ENCODE measurements at places on chromosomes 7 and 10.

DNA sequence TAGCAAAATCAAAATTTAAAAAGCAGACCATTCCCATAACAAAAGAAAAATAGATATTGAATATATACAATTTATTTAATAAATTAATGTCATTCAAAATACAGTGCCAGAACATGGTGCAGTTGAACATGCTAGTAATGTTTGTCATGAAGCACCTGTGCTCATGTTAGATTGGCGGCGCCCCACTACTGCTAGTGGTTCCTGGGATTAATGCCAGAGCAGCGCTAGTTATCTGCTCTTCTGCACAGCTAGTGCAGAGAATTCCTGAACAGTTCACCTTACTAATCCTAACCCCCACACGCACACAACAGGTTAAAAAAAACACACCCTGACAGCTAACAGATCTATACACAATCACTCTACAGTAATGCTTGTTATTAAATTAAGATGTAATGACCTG lies 23.4 kb downstream of the KBTBD2 start:
- DNase-seq: no peak

DNA sequence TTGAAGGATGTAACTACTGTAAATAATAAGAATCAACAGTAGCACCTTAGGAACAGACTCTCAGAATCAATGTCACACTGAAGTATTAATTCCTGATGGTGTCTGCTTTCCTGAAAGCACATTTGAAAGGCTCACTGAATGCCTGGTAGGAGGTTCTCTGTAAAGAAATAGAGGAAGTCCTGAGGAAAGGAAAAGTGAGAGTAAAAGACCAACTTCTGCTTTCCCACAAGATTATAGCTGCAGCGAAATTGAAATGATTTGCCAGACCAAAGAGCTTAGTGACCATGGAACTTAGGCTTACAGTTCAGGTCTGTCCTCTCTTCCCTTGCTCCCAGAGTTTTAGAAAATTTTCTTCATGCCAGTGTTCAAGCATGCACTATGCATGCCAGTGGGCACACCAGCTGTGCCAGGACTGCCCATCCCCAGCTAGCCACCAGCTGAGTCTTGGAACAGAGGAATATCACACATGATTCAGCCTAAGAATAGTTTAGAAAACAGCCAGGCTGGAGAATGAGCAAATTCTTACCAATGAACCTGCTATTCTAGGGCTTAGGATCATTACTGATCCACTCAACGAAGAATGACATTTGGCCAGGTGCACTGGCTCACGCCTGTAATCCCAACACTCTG lies 123.2 kb downstream of the HERPUD2 start:
- DNase-seq: no peak

GRCh38 chr7:129160161-129160905 lies 15.8 kb downstream of the TSPAN33 start:
- no peak for DNase-seq

DNA sequence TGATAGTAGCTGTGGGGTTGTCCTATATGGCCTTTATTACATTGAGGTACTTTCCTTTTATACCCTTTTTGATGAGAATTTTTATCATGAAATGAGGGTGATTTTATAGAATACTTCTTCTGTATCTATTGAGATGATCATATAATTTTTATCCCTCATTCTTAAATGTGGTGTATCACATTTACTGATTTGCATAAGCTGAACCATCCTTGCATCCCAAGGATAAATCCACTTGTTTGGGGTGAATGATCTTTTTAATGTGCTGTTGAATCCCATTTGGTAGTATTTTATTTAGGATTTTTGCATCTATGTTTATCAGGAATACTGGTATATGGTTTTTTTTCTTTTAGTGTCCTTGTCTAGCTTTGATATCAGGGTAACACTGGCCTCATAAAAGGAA lies 84.5 kb upstream of the IL6 start:
- no peak for DNase-seq

DNA sequence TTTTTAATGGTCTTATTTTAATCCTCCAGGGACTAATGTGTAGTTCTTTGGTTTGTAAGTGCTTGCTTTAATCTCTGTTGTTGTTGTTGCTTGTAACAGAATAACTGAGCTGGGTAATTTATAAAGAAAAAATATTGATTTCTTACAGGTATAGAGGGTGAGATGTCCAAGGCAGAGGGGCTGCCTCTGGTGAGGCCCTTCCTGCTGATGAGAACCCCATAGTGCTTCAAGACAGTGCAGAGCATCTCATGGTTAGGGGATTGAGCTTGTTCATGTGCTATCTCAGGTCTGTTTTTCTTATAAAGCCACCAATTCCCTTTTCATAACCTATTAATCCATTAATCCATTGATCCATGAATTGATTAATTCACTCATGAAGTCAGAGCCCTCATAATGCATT lies 516.3 kb upstream of the KCND2 start:
- DNase-seq: no peak

GRCh38 chr7:29442146-29442545 lies 121.5 kb upstream of the PRR15 start:
- no peak for DNase-seq

GRCh38 chr10:126597211-126597610 lies 73.3 kb downstream of the C10orf90 start:
- DNase-seq: no peak

DNA sequence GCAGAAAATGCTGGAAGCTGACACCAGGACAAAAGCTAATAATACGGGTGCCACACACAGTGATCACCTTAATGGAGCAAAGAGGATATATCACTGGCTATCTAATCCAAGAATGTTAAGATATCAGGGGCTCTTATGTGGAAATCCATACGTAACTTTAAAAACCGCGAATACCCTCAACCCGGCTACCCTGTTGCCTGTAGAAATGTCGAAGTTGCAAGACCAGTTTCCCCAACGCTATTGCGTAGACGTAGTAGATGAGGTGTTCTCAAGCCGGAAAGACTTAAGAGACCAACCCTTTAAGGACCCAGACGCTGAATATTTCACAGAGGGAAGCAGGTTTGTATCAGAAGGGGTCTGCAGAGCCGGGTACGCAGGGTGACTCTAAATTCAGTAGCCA lies 7.9 kb upstream of the CYREN start:
- no peak for DNase-seq

DNA sequence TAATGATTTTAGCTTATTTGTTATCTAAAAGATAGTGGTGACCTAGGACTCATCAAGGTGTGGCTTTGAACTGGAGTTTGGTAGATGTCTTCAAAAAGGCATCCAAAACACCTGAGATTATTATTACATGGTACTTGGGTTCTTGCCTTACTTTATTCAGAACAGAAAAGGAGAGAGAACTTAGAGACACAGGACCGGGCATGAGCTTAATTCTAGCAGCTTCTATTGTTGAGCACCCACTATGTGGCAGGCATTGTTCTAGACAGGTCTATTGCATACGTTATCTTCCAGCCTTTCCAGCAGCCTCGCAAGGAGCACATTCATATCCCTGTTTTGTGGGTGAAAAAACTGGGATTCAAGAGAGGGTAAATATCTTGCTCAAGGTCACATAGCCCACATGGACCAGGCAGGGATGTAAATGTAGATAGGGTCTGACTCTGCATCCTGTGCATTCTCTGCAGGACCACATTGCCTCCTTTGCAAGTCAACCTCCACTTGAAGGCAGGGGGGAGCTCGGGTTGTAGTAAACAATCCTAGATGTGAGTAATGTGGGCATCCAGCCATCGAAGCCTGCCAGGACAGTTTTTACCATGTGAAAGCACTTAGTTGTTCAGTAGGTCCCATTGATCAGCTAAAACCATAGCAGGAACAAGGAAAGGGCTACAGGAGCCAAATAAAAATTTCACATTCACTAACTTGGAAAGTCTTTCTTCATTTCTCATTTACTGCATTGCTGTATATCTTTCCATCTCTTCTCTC lies 551.4 kb downstream of the LRMDA start:
- no peak for DNase-seq

- no peak for DNase-seq
Observed at GRCh38 chr10:2081501-2081900, 344.2 kb upstream of the ADARB2 start.

DNA sequence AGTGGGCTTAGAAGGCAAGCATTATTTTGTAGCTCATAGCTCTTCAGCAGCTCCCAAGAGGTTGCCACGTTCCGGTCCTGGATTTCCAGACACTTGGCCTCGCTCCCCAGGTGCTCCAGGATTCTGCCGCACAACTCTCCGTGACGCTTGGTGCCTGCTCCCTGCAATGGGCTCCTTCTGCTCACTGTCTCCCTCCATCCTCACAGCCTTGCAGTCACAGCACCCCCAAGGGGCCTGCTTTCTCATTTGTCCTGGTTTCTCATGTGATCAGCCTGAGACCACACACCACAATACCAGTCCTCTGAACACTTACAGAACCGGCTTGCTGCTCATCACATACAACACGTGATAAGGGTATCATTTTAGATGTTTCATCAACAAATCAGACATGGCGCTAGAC lies 9.8 kb downstream of the IGFBP3 start:
- DNase-seq: no peak

Data from stimulated activated CD4-positive, alpha-beta T cell treated with anti-CD3 and anti-CD28 coated beads, Interleukin-15, amount 100 ng/mL, for 1 hour (primary cell).